ENCODE measurements at places on chromosomes 1 and 21.

GRCh38 chr1:75980972-75981897 lies 49.0 kb upstream of the ASB17 start:
- DNase-seq = no peak

DNA sequence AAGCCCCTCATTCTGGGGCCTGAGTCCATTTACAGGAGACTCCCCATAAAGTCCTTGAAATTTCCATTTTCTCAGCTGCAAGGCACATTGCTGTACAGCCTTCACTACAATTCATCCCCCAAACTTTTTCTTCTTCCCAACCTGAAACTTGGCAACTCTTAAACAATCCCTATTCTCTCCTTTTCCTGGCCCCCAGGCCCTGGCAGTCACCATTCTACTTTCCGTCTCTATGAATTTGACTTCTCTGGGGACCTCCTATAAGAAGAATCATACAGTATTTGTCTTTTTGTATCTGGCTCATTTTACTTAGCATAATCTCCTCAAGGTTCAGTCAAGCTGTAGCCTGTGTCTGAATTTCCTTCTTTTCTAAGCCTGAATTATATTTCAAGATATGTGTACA lies 332.9 kb downstream of the PCP4 start:
- DNase-seq = no peak

DNA sequence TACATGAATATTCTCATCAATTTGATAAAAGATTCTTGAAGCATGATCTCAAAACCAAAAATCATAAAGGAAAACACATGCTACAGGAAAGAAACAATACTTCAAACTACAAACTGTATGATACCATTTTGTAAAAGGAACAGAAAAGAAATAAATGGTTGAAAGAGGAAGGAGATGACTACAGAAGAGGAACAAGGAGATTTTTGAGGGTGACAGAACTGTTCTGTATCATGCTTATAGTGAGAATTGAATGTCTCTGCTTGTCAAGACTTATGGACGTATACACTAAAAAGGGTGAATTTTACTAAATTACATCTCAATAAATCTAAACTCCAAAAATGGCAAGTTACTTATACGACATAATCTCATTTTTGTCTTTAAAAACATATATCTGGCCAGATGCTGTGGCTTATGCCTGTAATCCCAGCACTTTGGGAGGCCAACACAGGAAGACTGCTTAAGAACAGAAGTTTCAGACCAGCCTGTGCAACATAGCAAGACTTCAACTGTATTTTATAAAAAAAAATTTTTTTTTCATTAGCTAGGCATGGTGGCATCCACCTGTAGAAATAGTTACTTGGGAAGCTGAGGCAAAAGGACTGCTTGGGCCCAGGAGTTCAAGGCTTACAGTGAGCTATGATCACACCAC lies 125.4 kb downstream of the EIF4G3 start:
- DNase-seq = no peak

DNA sequence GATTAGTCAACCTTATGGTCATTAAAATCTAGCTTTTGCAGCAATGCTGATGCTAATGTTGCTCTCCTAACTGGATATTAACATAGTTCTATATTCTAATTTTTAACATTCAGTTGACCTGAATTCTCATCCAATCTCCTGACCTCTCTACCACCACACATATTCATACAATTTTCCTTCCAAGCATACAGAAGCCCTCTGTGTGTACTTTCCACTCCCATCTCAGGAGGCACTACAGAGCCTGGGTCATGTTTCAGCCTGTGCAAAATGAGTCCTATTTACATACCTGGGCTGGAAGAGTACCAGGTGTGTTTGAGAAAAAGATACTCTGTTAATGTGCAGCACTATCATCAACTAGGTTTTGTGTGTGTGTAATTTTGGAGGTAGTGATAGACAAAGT lies 486.3 kb downstream of the NEGR1 start:
- DNase-seq = no peak

GRCh38 chr1:193190096-193190744 lies 3.8 kb upstream of the B3GALT2 start:
- no peak for DNase-seq

GRCh38 chr1:177566495-177566894 lies 395.7 kb downstream of the BRINP2 start:
- no peak for DNase-seq

DNA sequence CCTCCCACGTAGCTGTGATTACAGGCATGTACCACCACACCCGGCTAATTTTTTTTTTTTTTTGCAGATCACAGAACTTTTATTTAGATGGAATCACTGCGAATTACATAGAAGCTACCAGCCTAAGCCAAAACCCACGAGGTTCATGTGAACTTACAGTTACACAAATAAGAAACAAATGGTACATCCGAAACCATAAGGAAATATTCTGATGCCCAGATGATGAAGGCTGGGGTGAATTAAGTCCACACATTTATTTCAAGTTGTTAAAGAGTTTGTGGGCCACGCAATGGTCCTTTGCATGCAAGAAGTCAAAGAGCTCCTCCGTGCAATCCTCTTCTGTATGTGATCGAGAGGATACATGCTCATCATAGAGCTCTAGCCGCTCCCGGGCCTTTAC lies 328 bp downstream of the UQCRHL start:
- no peak for DNase-seq

DNA sequence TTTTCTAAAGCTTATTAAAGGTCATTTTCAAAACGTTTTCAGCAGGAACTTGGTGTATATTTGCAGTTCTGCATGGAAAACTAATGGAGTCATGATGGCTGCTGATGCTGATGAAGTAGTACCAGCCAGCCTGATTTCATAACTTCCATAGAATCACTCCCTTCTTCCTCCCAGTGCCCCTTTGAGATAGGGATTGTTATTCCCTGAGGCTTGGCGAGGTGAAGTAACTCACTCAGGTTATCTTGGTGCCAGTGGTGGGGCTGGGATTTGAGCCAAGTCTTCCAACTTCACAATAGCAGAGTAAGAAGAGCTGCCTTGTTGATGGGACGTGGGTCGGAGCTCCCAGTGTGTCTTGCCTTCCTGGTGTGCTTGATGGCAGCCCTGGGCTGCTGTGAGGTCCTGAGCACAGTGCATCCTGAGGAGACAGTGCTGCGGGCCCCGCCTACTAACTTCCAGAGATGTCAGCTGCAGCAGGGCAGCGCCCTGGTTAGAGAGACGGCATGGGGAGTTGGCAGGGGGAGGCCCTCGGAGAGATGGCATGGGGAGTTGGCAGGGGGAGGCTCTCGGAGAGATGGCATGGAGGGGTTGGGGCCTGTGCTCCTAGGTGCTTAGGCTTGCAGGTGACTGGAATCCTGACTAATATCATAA lies 92.6 kb downstream of the PCBP3 start:
- DNase-seq = no peak

DNA sequence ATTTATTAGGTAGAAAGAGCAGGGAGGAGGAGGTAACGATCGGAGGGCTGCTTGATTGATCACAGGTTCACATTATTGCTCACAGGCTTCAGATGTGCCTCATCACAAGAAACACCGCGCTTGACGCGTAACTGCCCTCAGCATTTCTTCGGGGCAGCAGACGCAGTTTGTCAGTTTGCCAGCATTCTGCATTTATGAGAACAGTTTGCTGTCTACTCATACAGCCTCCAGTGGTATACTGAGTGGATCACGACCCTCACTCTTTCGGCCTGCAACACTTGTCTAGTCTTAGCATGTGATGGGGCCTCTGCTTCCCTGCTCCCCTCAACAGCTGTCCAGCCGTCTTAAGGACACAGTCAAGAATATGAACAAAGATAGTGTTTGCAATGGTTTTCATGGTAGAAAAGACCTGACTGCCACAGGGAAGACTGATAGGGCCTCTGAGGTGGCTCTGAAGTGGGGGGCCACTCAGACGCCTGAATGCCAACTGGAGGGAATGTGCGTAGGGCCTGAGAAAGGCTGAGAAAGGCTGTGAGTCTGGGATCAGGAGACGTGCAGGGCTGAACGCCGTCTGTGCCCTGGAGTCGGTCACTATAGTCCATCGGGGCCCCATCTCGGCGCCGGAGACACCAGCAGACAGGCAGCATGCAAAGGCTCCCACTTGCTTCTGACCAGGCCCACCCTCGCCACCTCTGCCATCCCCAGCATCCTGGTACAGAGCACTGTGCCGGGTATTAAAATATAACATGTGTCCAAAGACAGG lies 45.0 kb downstream of the UBE2G2 start:
- no peak for DNase-seq
